ENCODE measurements at places on chromosomes 1 and 21.
A peak's percentile ranks its signal among the peaks of the same experiment; 100 is the strongest.

DNA sequence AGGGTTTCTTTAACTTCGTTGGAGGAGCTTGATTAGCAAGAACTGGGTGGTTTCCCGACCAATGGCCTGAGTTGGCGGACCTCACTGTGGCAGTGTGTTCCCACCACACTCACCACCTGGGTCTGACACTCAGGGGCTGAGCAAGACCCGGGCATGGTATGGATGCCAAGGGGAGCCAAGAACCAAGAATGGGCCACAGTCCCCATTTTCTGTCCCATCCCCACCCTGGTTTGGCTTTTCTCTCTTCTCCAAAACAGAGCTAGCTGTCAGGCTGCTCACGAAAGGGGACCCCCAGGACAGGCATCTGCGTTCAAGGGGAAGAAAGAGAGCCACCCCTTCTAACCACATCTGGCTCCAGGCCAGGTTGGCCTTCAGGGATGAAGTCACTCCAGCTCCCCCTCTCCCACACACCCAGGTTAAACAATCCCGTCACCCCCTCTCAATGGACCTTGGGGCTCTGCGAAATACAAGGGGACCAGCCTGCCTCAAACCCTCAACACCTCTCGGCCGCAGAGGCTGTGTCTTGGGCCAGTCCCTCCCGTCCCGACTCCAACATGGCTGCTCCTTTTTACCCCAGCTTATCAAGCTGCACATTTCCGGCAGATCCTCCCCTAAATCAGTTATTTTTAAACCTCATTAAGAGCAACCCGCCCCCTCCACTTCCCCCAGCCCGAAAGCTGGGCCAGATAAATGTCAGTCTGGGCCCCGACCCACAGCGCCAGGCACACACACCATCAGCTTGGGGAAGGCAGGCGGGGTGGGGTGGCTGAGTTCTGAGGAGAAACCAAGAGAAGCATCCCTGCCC, 3.4 kb downstream of the TAGLN2 start:
- peak; percentile 17 for DNase-seq

- no peak for DNase-seq
Observed at GRCh38 chr1:12712929-12713328, 3.0 kb upstream of the AADACL3 start.

GRCh38 chr1:89865498-89866382, 44.9 kb downstream of the LRRC8D start:
- DNase-seq: no peak

DNA sequence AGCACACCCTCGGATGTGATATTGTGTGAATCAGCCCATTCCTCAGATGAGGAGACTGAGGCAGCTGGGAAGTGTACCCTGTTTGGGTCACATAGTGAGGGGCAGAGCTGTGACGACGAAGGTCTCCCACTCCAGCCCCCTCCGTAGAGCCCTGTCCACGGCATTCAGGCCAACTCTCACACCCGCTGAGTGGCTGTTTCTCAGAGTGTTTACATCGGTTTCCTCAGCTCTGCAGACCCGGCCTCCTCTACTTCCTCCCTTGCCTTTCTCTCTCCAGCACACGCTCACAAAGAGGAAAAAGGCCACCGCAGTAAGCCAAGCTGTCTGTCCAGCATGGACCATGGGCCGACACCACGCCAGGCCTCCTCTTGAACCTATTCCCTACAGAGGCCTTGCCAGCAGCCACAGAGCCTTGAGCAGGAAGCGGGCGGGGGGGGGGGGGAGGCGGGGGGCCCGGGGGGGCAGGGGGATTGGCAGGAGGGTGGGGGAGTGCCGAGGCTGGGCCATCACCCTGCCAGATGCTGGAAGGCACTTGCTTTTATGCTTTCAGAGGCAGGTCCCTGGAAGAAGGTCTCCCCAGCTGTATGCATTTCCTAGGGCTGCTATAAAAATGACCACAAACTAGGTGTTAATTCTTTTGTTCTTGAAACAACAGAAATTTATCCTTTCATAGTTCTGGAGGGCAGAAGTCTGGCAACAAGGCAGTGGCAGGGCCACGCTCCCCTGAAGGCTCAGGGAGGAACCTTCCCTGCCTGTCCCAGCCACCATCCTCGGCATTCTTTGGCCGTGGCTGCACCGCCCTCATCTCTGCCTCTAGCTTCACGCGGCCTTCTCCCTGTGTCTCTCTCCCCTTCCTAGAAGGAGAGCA, 178.4 kb downstream of the PSMG1 start:
- DNase-seq: no peak

DNA sequence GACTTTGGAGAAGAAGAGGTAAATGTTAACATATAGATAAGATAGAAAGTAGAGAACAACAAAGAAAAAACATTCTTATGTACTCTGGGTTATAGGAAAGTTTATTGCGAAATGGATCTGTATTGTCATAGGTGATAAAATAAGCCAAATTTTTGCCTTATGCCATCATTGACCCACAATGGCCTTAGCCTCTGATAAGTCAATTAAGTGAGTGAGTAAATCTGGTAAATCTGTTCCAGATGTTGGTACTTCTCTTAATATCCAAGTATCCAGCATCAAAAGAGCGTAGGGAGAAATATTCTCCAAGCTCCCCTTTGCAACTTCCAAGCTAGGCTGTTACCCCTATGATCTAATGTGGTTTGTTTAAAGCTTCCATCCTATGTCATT, 38.3 kb upstream of the CLCA4 start:
- DNase-seq: no peak

GRCh38 chr1:114618606-114619005, 37.2 kb upstream of the BCAS2 start:
- no peak for DNase-seq

DNA sequence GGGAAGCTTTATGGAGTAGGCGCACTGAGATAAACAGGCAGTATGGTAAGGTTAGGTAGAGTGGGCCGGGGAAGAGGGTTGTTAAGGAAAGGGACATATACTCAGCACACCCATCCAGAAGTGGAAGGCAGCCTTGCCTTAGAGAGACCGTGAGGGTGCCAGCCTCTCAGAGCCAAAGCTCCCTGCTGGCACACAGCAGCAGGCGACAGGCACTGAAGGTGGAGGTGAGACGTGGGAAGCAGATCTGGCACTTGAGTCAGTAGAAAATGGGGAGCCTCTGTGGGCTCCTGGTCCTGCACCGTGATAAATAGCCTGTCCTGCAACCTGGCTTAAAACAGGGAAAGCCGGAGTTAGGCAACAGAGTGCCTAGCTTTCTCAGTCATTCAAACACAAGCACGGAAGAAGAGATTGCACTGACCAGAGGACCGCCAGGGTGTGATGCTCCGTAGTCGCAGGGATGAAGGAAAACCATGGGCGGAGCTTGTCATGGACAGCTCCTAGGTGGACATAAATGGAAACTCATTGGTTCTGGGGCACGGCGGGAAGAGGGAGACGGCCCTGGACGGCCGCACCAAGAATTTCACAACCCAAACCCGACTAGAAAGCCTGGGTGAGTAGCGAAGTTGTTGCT, 15.5 kb downstream of the KCNK1 start:
- DNase-seq: no peak

DNA sequence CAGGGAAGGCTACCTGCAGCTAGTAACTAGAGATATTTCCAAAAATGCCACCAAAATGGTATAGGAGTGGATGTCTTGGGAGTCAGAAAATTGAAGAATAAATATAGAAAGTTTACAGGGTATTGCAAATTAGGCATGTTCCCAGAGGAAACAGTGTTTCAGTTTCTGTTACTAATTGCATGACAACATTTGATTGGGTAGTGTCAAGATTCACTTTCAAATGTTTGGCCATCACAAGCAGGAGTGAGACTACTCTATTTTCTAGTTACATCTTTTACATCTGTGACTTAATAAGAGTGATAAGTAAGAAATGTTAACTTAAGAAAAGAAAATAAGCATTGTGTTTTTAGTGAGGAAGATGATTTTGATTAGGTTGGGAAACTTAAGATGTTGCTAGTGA, 30.2 kb downstream of the AMY1C start:
- DNase-seq: no peak

DNA sequence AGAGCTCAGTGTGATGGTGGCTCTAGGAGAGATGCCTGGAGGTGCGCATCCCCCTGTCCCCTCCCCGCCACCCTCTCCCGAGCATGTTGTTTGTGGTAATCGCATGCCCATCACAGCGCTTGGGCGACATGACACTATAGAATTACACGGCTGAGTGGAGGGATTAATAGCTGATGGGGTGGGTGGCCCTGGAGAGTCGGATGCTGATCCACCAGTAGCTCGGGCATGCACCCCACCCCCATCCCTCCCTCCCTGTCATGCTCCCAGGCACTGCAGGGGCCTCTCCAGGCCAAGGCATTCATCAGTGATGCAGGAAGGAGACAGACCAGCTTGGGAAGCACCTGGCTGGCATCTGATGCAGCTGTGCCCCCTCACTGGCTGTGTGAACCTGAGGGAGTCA, 159.0 kb upstream of the IGSF21 start:
- DNase-seq: no peak

- DNase-seq: no peak
Observed at GRCh38 chr1:66695116-66695515, 57.1 kb upstream of the DYNLT5 start.

GRCh38 chr1:205417870-205418635, 3.8 kb downstream of the LEMD1 start:
- no peak for DNase-seq

DNA sequence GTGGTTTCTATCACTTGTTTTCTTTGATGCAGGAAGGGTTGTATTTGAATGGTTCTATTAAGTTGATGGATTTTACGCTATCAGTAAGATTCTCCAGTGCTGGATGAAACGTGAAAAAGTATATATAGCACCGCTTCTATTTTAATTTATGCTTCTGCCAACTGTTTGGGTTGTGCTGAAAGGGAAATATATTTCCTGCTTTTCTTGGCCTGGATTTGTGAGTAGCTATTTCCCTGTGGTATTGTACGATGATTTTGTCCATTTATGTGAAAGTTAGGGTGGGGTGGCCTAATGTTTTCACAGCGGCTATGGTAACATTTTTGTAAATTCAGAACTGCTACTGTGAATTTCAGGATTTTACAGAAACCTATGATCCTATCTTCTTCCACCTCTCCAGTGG, 322 bp downstream of the C1orf162 start:
- DNase-seq: no peak

DNA sequence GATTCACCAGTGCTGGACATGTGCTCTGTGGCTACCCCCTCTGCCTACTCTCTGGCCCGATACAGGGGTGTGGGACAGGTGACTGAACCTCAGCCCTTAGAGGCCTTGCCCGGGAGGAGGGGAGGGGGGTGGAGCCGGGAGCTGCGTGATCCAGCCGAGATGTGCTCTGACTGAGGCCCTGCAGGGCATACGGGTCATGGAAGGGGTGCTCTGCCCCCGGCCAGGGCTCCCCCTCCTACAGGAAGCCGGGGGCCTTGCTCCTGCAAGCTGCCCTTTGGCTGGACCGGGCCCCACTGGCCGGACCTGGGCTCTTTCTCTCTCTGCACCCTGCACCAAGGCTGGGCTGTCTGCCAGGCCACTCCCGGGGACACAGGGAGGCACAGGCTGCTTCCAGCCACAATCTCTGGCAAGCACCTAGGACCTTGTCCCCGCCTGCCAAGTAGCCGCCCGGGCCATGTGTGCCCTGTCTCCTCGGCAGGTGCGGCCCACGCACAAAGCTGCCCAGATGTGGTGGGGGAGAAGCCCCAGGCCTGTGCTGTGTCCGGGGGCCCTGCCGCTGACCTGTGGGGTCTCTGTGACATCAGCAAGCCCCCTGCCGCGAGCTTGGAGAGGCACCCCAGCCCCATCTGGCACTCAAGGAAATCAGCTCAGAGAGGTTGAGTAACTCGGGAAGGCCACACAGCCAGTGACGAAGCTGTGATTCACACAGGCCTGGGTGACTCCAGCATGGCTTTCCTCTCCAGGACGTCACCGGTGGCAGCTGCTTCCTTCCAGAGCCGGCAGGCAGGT, 1.5 kb downstream of the SCNN1D start:
- DNase-seq: no peak

DNA sequence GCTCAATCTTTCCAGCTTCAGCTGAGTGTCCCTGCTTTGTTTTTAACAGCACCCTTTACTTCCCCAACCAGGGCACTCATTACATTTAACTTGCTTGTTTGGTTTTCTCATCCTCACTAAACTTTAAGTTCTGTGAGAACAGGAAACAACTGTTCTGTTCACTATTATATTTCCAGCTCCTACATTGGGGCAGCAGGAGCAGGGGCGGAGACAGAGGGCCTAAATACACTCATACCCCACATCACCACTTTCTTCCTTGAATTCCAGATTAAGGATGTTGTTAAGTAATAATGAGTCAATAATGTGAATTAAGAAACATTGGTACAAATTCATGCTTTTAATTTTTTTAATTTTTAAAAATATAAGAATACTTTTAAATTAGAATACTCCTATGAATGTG, 6.0 kb downstream of the DRAM2 start:
- no peak for DNase-seq

DNA sequence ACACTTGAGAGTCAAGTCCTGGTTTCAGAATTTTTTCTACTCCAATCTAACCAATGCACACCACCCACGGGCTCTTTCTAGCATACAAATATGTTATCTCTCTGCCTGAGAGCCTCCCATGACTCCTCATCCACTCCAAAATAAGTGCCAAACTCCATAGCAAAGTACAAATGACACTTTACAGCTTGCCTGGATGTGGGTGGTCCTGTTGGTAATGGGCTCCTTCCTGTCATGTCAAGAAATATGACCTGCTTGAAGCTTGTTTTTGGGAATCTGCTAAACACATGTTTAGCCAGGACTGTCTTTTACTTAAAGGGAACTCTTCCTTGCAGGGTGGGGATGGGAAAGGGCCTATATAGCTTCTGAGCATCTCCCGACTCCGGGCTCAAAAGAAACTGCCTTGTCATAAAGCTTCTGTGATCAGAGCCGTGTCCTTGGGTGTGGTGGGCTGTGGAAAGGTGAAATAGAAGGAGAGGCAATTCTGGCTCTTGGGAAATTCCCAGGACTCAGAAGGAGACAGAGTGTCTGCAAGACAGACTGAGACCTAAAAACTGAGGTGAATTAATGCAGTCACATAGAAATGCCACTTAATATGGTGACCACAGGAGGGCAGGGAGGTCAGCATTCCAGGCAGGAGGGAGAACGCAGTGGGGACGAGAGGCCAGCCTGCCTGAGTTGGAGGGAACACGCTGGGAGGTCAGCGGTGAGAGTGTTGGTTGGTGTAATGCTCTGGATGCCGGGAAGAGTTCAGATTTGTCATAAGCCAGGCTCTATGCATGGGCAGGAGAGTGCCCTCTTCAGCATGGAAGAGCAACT, 6.1 kb upstream of the IGFN1 start:
- no peak for DNase-seq

DNA sequence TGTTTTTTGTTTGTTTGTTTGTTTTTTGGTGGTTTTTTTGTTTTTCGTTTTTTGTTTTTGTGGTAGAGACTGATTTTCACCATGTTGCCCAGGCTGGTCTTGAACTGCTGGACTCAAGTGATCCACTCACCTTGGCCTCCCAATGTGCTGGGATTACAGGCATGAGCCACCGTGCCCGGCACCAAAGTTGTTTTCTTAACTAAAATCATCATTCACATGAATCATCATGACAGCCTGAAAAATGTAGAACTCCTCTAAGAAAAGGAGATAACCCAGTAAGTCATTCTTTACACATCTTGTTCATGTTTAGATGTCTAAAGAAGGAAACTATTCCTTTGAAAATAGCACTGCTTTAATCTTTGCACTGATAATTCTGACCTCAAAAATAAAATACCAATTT, 37.5 kb downstream of the DISP1 start:
- DNase-seq: no peak

Measured in stimulated activated CD4-positive, alpha-beta T cell treated with anti-CD3 and anti-CD28 coated beads, Interleukin-4, amount 100 ng/mL, for 24 hours (primary cell).